ENCODE measurements at places on chromosomes 11 and 22. TPM values are rescaled to one million over a fixed set of nuclear protein-coding genes. Genes with fewer than 3 reads are reported as not detected.

GRCh38 chr11:34915136-34916014, 804 bp downstream of the APIP start:
- DNase-seq, result no peak

GRCh38 chr11:34602245-34602644, 18.6 kb upstream of the EHF start:
- no peak for DNase-seq

GRCh38 chr22:46672731-46673130, 52.5 kb downstream of the GRAMD4 start:
- DNase-seq, result no peak

GRCh38 chr11:76240161-76240540, 33.8 kb upstream of the WNT11 start:
- DNase-seq, result no peak

DNA sequence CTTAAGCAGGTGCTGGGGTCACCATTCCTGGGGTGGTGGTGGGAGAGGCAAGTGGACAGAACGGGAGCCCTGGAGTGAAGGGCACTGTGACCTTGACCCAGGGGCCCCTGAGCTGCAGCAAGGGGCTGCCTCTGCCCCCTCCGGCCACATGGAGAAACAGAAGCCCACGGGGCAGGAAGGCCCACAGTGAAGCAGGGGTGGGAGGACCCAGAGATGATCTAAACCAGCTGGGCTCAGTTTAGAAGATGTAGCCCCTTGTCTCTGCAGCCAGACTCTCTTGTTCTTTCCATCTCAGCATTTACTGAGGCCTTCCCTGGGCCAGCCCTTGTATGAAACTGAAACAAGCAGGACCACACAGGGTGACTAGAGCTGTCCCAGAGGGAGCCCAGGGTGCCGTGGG, 30.5 kb downstream of the WNT11 start:
- no peak for DNase-seq

DNA sequence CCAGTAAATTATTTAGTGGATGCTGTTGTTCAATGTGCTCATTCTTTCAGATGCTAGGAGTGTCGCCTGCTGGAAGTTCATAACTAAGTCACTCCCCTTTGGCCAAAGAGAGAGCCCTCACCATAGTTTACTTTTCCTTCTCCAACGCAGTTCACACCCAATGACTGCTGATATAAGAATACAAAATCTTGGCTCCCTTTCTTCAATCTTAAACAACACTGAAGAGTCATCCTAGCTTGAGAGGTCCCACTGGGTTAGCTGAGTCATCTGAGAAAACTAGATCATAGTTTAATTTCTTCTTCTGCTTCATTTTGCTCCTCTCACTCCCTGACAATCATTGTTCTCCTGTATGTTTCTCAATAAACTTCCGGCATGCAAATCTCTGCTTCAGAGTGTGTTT, 5.4 kb upstream of the OR52L1 start:
- DNase-seq, result no peak

The MCHR1 gene
- 1.3 TPM for total RNA-seq

GRCh38 chr22:39997939-39998726, 3.4 kb downstream of the FAM83F start:
- DNase-seq, result no peak

DNA sequence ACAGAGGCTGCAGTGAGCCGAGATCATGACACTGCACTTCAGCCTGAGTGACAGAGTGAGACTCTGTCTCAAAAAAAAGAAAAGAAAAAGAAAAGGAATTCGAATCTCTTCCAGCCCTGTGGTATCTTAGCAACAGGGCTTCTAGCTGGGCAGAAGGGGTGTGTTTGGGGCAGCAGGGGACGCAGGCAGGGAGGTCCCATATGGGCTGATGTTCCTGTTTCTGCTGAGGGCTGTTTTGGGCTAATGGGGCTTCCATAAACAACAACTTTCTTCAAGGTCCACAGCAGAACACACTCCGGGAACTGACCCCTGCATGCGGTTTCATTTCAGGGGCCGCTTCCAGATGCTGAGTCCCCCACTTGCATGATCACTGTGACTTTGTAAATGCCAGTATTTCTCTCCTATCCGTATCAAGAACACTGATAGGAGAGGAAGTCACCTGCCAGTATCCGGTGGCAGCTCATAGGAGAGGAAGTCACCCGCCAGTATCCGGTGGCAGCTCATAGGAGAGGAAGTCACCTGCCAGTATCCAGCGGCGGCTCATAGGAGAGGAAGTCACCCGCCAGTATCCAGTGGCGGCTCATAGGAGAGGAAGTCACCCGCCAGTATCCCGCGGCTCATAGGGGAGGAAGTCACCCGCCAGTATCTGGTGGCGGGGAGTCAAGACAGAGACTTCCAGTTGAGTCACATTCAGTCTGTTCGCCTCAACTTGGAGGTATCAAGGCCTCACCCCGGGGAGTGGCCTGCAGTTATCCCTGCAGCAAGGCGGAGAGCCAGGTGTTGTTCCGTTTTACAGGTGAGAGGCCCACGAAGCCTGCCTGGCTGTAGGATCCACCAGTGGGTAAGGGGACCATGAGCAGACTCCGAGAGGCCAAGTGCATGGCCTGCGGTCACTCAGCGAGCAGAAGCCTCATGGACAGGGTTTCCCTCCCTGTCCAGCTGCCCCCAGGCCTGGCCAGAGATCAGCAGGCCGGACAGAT, 8.3 kb upstream of the FGF19 start:
- no peak for DNase-seq

DNA sequence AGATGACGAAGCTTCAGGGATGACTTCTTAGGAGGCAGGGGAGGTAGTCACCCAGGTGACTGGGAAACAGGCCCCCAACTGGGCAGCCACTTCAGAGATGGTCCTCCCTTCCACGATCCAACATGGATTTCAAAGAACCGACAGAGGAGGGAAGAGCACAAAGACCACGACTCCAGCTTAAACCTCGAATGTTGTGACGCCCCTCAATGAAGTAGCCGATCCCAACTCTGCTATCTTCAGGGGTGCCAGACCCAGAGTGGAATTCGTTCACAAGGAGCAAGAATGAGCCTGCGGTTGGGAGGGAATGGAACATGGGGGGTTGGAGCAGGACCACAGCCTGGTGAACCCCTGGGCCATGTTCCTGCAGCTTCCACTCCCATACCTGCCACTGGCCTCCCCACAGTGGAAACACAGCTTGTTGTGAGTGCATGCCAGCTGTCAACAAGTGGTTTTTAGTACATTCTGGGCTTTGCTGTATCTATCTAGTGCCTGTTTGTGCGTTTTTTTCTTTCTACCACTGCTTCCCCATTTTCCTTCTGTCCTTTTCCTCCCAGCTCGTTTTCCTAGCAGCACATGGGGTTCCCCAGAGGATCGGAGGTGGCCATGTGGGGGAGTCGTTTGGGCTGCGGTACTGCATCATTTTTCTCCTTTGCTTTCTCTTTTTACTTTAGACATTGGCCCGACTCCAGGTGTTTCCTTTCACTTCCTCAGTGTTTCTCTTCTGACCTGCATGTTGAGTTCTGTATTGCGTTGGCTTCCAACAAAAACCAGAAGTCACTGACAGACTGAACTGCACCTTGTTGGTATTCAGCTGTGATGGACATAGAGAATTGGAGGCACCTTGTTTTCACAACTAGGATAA, 65.8 kb downstream of the MORC2 start:
- no peak for DNase-seq

DNA sequence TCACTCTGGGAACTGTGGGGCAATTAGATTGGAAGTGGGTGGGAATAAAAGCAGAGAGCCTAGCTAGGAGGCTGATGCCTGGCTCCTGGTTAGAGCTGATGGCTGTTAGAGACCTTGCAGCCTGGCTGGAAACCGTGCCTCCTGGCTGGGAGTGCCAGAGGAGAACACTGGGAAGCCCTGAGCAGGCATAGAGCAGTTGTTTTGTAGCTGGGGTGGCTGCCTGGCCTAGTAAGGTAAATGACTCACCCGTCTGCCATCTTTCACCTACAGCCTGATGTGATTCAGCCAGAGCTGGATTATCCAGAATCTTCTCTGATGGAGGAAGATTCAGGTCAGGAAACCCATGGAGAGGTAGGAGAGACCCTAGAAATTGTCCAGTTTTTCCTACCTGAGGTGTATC, 6.1 kb downstream of the UQCR10 start:
- DNase-seq, result no peak

The PGR gene
- not detected for total RNA-seq

The MMP8 gene
- total RNA-seq, result not detected

GRCh38 chr11:12822392-12823022, 148.3 kb downstream of the TEAD1 start:
- DNase-seq, result no peak

DNA sequence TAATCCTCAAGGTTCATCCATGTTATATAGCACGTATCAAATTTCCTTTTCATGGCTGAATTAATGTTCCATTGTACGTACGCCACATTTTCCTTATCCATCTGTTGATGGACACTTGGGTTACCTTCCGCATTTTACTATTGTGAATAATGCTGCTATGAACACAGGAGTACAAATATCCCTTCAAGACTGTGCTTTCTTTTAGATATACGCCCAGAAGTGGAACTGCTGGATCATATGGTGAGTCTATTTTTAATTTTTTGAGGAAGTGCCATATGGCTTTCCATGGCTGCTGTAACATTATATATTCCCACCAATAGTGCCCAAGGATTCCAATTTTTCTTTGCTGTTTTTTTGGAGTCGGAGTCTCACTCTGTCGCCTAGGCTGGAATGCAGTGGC, 6.0 kb downstream of the MRPL40 start:
- DNase-seq, result no peak

GRCh38 chr11:121422675-121423074, 29.4 kb upstream of the SORL1 start:
- DNase-seq, result no peak

GRCh38 chr11:120598517-120599257, 87.1 kb downstream of the GRIK4 start:
- no peak for DNase-seq

The CNIH2 gene
- total RNA-seq, result 46.0 TPM

The KRTAP5-2 gene
- not detected for total RNA-seq

GRCh38 chr11:86811637-86812321, 11.4 kb downstream of the PRSS23 start:
- DNase-seq, result no peak

The FGF19 gene
- total RNA-seq, result 0.34 TPM

GRCh38 chr11:67023957-67024353, 1.0 kb downstream of the SYT12 start:
- DNase-seq, result no peak

DNA sequence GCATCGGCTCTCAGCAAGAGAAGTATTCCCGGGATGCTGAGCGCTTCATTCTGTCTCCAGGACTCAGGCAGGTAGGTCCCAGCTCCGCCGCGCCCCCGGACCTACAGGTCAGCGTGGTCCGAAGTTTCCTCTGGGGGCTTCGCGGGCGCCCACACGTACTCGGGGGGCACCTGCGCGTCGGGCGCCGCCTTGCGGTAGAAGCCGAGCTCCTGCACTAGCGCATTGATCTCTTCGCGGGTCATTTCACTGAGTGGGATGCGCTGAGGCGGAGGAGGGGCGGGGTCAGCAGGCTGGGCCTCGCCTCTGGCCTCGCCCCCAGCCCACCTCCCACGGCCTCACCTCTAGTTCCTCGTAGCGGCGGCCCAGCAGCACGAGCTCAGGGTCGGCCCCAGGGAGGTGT, 2.5 kb downstream of the SELENOM start:
- peak; percentile 29 for DNase-seq

DNA sequence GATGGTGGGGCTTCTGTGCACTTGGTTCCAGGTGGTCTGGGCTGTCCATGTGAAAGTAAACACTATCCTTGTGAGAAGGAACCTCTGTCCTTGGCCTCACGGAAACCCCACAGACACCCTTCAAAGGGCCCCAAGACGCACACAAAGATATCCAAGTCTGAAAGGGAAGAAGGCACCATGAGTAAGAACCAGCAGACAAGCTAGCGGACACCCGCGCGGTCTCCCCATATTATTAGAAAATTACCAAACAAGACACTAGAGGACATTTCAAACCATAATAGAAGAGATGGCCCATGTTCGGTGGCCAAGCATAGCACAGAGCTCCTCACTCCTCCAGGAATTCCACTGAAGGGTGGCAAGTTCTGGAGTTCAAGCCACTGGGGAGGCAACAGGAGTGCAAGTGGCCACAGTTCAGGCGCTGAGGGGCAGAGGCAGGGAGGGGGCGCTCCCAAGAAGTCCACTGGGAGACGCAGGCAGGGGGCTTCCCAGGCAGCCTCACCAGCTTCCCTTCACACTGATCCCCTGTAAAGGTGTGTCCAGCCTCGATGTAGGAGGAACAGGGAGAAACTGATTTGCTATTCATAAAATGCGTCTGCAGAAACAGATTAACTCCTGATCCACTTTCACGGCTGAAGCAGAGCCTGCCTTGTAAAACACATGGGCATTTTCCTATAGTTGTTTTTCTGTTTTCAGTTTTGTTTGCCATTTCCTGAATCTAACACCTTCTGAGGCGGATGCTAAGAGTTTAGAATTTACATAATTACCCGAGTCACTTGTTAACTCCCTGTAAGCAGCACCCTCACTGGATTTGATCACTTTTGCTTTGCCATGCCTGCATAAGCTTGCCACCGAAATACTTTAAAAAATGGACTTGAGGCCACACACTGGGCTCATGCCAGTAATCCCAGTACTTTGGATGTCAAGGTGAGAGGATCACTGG, 9.1 kb upstream of the PPARA start:
- no peak for DNase-seq

GRCh38 chr22:47367993-47368945, 605.8 kb downstream of the TBC1D22A start:
- DNase-seq, result no peak

DNA sequence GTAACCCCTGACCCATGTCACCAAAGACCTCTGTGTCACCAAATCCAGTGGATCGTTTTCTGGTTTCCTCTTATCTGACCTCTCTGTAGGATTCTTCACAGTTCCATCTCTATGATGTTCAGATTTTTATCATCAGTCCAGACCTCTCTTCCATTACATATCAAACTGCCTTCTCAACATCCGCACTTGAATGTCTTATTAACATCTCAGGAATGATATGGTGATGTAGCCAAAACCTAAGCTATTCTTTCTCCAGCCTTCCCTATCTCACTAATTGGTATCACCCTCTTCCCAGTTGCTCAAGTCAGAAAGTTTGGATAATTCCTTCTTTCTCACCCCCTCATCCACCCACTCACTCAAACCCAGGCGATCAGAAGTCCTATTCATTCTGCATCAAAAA, 13.4 kb downstream of the APLNR start:
- no peak for DNase-seq

GRCh38 chr11:79600711-79601110, 159.9 kb upstream of the TENM4 start:
- DNase-seq, result no peak

DNA sequence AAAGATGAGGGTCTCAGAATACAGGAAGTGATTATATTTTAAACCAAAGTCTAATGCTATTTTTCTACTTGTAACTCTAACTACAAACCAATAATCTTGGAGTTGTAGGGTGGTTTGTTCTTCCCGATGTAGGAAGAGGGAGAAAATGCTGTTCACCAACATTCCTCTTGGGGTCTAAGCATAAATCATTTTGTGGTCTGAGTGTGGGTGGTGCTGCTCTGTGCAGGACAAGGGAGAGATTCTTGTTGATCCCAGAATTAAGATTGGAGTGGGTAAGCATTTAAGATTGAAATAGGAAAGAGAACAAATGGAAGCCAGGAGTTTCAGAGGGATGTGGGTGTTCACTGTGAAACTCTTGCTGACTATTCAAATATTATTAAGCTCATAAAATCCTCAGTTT, 38.6 kb upstream of the MMP13 start:
- no peak for DNase-seq

All from neural crest cell (in vitro differentiated cells).